ENCODE measurements at places on chromosomes 3 and 15.

DNA sequence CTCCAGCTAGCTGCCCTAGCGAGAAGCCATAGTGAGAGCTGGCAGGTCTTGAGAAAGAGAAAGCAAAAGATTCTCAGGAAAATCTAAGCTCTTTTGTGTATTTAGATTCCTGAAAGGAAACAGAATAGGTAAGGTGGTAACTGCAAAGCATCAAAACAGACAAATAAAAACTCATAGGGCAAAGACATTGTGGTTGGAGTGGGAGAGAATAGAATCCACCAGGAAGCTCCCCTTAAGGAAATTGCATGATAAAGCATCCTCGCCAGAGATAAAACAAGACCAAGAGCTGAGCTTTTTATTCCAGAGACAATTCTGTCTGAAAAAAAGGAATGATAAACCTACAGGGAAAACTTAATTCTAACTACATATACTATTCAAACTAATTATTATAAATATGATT is 232.6 kb downstream of the SI start:
- DNase-seq, result no peak

- DNase-seq, result no peak
Measured at GRCh38 chr3:23490459-23490858, 287.3 kb downstream of the UBE2E2 start.

DNA sequence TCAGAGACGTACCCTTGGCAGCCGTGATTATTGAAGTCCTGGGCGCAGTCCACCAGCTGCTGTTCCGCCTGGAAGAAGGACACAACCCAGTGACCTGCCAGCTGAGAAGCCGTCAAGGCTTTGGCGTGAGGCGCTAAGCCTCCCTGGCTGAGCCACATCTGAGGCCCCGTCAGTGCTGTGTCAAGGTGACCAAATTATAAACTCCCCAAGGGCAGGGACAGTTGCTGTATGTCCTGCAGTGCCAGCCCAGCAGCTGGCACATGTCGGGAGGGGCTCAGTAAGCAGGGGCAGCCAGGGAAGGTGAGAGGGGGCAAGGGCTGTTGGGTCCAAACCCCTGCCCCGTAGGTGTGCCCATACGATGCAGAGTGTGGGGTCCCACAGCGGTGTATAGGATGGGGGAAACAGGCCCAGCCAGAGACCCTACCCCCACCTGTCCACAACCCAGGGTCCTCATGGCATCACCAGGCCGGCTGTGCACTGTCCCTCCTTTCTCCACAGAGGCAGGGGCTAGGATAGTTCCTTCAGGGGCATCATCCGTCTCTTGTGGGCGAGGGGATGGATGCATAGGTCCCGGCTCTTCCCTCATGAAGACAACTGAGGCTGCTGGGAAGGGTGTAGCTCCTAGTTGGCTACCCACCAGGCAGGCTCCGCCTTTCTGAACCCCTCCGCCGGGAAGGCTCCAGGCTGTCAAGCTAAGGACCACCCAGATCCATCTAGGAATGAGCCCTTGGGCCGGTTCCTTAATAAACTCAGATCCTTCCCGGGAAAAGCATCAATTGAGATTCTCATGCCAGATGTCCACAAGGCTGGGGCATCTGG is 13.2 kb downstream of the CTSH start:
- DNase-seq, result no peak

- DNase-seq, result no peak
Measured at GRCh38 chr3:85050821-85051220, 92.0 kb downstream of the CADM2 start.

DNA sequence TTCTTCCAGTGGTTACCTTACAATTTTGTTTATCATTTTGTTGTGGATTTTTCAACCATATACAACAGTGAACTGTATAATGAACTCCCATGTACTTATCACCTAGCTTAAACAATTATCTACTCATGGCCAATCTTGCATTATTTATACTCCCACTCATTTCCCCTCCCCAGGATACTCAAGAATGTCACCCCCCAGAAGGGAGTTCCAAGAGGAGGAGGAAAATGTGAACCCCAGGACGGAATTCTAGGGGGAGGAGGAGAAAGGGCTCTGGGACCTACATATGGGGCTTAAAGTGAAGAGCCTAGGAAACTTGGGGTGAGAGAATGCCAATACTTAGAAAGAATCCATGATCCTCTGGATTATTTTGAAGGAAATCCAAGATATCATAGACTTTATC is 59.3 kb downstream of the TSC22D2 start:
- no peak for DNase-seq

DNA sequence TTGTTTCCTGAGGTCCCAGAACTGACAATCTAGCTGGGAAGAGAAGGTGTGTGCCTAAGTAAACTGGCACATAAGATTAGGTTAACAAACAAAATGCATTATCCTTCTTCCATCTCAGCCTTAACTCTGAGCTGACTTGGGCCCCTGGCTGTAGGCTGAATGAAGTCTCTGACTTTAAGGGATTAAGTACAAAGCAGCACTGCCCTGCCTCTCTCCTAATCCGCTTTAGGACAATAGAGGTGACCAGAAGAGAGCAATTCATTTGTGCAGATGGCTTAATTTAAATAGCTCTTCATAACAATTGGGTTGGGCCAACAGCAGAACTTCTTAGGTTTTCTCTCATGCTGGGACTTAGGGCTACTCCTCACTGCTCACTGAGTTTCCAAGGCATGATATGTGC is 181.6 kb upstream of the SOX14 start:
- peak; percentile 69 for DNase-seq

GRCh38 chr15:85570336-85570735 is 189.9 kb downstream of the AKAP13 start:
- DNase-seq, result no peak

DNA sequence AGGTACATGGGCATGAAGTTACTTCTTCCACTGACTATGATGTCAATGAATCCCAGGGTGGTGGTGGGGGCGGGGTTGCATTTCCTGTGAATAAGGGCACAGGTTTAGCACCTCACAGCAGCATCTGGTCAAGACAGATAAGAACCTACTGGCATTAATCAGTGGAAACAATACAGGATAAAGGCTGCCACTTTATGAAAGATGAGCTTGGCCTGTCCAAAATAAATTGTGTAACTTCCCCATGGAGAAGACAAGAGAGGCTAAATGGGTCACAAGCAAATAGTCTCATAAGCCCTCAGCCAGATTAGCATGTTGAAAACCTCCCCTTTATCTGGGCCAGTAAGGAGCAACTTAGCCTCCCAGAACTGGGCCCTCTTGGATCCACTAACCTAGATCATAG is 27.4 kb upstream of the PLSCR2 start:
- DNase-seq, result no peak

- DNase-seq, result no peak
Measured at GRCh38 chr15:42490291-42490670, 660 bp downstream of the ZNF106 start.

- no peak for DNase-seq
Measured at GRCh38 chr3:52461874-52462273, 6.5 kb downstream of the NISCH start.

- DNase-seq, result no peak
Measured at GRCh38 chr3:42670051-42670576, 15.2 kb upstream of the KLHL40 start.

DNA sequence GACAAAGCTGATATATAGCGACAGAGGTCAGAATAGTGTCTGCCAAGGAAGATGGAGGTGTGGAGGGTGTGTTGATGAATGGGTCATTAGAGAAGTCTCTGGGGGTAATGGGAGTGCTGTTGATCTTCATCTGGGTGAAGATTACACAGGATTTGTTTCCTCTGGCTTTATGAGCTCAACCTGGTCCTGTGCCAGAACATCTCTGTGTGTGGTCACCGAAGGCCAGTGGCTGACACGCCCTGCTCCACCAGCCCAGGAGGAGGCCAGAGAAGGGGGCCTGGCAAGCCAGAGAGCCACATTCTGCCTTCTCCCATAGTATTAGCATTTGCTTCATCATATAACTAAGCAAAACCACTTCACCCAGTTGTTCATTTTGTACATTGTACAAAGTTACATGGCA is 121.1 kb downstream of the ZNF621 start:
- DNase-seq, result no peak

DNA sequence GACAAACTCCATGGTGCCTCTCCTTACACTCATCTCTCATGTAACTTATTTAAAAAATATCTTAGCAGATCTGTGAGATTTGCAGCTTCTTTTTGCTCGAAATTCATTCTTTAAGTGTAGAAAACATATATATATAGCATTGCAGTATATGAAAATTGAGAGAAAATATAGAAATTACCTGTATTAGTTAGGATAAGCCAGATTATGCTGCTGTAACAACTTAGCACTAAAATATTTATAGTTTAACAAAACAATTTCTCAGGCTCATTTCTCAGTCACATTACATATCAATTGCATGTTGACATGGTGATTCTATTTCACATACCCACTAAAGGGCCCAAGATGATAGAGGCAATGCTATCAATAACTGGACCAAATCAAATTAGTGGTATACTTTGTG is 54.7 kb downstream of the NR2F2 start:
- no peak for DNase-seq

DNA sequence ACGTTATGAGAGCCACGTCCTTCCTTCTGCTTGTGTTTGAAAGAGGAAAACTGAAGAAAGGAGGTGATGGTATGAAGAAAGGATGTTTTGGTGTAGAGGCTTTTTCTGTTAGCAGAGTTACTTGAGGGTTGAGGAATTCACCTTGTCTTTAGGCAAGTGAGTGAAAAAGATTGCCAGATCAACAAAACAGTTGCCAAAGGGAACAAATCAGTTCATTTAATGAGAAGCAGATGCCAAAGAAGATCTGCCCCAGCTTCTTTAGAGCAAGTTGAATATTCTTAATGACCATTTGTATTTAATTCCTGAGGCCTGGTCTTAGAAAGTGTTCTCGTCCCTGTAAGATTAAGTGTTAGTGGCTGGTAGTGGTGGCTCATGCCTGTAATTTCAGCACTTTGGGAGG is 2.6 kb downstream of the CHCHD6 start:
- no peak for DNase-seq

DNA sequence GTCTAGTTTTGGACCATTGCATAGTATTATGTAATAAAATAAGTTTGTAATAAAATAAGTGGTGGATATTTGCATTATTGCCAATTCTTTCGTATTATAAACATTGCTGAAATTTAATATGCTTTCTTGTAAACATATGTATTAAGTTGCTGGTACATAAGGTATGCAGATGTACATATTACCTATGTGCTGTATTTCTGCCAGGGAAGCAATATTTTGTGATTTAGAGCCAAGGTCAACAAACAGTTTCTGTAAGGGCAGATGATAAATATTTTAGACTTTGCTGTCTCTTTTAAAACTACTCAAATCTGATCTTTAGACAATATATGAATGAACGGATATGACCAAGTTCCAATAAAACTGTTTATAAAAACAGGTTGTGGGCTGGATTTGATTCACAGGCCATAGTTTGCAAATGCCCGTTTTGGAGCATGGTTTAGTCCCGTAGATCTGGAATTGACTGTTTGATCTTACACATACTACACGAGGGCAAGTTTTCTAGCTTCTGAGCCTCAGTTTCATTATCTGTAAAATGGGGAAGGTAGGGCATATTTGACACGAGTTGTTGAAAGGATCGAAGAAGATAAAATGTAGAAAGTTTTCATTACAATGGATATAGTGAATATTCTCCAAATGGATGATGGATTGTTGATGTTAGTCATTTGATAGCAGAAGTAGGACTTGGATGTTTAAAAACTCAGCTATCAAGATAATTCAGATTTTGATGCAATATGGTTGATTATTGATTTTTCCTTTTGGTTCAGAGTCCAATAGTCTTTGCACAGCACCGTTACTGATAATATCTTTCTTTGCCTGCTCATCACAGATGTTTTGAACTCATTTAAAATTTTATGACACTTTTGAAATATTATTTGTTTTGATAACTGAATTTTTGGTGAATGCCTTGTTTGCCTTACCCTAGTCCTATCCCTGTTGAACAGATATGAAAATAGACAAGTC is 394.6 kb downstream of the FEZF2 start:
- no peak for DNase-seq

- DNase-seq, result no peak
Measured at GRCh38 chr3:7847521-7847920, 654.1 kb upstream of the LMCD1 start.

DNA sequence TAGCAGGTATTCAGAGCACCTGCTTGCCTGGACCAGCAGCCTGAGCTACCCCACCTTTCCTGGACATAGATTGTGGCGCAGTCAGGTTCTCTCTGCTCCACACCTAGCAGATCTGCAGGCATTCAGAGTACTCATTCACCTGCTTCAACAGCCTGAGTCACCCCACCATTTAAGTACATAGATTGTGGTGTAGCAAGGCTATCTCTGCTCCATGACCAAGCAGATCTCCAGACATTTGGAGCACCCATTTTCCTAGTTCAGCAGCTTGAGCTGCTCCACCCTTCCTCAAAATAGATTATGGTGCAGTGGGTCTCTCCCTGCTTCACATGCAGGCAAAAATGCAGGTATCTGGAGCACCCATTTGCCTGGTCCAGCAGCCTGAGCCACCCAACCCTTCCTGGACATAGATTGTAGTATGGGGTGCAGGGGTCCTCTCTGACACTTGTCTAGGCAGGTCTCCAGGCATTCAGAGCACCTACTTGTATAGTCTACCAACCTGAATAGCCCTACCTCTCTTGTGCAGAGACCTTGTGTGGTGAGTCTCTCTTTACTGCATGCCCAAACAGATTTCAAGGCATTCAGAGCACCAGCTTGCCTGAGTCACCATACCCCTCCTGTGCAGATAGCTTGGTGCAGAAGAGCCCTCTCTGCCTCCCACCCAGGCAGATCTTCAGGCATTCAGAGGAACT is 466.0 kb upstream of the THBS1 start:
- no peak for DNase-seq

DNA sequence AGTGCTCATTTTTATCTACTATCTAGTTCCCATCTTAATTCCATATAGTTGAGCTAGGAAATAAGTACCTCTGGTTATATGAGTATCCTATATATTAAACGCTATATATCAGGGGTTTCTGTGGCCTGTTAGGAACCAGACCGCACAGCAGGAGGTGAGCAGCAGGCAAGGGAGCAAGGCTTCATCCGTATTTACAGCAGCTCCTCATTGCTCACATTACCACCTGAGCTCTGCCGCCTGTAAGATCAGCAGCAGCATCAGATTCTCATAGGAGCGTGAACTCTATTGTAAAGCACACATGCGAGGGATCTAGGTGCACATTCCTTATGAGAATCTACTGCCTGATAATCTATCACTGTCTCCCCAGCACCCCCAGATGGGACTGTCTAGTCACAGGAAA is 23.0 kb downstream of the GSK3B start:
- DNase-seq, result no peak

GRCh38 chr3:195690951-195691350 is 29.8 kb upstream of the MUC20 start:
- DNase-seq, result no peak

DNA sequence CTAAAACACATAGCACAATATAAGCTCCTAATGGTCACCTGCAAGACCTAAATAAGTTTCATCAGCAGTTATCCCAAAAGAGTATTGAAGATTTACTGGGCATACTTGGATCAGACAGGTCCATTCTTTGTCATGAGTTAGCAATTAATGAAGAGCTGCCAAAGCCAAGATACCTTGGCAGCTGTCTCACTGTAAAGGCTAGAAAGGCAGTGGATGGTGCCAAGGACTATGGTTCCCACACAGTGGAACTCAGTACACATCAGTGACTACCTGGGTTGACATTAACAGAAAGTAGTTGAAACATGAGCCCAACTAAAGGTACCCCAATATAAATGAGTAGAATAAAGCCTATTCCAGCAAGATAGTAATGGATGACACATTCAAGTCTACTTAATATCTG is 41.1 kb upstream of the TMCO5A start:
- no peak for DNase-seq

- DNase-seq, result no peak
Measured at GRCh38 chr3:184532940-184533732, 28.4 kb upstream of the EPHB3 start.
